Cortex of kidney (tissue), 1 donor: ENCODE measurements at places on chromosomes 5 and 9.

DNA sequence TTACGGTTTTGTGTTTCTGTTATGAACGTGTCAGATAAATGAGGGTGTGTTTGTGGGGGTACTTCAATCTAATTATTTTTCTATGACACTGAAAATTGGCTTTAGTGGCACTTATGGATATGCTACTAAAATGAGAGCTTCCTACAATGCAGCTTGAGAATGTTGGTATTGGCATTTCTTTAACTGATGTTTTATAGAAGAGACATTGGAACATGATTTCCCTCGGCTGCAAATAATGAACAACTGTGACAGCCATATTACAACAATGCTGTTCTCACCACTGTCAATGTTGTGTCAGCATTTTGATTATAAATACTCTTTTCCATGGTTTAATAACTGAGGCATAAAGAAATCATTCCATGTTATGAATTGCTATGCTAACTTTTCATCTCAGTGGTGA lies 279.4 kb downstream of the KDM4C start:
- no peak for DNase-seq

- no peak for DNase-seq
These were observed 79.4 kb upstream of the SAP30L start for GRCh38 chr5:154366353-154366752.

- peak; percentile 32 for DNase-seq
These were observed 845 bp upstream of the NR4A3 start for GRCh38 chr9:99820685-99821395.

- no peak for DNase-seq
These were observed 2.1 kb downstream of the NR4A3 start for GRCh38 chr9:99823681-99824377.

DNA sequence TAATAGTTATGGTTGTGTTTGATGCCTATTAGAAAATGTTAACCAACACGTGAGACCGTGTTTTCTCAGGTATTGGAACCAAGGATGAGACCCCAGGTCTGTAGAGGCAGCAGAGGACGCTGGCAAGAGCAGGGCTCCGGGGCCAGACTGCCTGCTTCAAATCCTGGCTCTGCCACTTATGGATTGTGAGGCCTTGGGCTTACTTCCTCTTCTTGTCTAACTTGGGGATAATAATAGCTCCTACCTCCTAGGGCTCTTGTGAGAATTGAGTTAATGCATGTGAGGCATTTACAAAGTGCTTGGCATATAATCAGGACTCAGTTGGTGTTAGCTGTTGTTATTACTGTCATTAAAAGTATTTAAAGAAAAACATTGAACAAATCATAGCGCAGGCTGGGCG lies 85.5 kb upstream of the PITX1 start:
- DNase-seq: no peak

DNA sequence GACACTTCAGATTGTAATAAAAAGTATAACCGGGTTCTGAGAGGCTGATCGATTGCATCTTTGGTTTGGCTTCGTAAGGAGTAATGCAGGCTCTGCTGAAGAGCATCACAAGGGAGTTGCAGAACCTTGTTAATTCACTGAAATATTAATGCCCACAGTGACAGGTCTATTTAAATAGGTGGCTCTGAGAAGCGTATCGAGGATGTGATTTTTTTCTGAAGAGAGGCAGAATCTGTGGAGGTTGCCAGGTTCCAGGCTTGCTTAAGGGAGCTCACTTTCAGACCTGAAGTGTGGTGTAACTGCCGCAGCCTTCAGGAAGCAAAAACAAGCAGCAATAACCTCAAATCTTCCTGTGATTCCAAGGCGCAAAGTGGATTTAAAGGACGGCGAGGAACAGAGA lies 80.3 kb downstream of the ANKRD33B start:
- no peak for DNase-seq

DNA sequence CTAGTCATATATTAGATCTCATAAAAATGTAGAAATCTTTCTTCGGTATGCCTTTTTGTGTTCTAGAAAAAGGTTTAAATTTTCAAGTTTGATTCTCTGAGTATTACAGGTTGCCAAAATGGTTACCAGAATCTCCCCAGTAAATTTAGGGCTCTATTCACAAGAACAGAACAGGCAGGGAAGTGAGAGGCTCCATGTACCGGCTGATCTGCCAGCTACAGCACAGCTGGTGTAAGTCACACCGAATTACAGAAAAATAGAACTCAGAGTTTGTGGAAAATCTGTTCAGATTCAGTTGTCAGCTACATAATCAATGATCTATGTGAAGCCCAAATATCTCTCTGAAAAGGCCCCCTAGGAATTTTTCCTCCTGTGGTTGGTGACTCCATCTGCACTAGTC lies 10.5 kb downstream of the FAM81B start:
- no peak for DNase-seq
